ENCODE measurements at places on chromosomes 13 and 19.

DNA sequence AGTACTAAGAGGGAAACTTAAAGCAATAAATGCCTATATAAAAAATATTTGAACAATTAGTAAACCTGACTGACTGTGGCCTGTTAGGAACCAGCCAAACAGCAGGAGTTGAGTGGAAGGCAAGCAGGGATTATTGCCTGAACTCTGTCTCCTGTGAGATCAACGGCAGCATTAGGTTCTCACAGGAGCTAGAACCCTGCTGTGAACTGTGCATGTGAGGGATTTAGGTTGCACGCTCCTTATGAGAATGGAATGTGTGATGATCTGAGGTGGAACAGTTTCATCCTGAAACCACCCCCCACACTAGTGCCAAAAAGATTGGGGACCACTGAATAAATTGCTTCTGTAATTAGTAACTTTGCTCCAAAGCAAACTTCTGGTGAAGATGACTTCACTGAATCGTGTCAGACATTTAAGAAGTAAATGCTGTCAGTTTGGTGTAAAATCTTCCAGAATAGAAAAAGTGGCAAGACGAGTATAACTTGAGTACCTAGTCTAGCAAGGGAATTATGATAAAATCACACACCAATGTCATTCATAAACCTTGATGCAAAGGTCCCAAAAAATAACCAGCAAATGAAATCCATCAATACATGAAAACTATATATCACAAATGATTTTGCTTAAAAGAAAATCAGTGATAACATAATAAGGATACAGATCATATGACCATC, 53.8 kb downstream of the SLC6A16 start:
- DNase-seq: no peak

DNA sequence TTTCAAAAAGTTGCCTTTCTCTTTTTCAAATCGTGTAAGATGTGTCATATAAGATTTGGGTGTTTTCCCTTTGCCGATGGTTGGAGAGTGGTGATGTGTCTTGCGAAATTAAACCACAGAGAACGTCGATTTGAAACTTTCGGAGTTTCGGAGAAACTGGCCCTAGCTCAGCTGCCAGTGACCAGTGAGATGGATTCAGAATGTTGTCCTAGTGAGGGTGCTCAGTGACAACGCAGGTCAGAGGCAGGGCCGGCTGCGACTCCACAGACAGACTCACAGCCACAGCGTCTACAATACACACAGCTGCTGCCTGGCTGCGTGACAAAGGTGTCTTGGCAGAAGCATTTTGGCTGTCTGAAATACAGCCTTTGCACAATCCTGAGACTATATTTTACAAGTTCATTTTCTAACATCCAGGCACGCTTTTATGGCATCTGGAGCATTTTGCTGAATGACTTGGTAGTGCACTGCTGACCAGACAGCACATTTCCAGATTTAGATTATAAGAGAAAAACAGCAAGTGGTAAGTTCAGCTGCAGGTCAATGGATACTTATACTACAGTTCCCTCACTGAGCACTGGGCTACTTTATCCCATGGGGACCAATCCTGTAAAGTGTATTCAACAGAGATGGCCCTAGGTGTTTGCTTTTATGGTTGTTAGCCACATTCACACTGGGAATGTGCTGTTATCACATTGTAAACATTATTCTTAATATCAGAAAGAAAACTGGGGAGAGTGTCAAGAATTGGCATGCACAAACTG, 207.5 kb downstream of the KCNRG start:
- peak; percentile 58 for DNase-seq

GRCh38 chr19:55239004-55239403, 10.4 kb upstream of the TMEM86B start:
- no peak for DNase-seq

- no peak for DNase-seq
Measured at GRCh38 chr13:84466461-84466860, 584.2 kb upstream of the SLITRK1 start.

GRCh38 chr19:51919606-51920005, 7.7 kb upstream of the ZNF613 start:
- DNase-seq: no peak

- no peak for DNase-seq
Measured at GRCh38 chr19:28208745-28209144, 1004.2 kb downstream of the UQCRFS1 start.

GRCh38 chr13:98399756-98400155, 177.2 kb downstream of the STK24 start:
- no peak for DNase-seq

DNA sequence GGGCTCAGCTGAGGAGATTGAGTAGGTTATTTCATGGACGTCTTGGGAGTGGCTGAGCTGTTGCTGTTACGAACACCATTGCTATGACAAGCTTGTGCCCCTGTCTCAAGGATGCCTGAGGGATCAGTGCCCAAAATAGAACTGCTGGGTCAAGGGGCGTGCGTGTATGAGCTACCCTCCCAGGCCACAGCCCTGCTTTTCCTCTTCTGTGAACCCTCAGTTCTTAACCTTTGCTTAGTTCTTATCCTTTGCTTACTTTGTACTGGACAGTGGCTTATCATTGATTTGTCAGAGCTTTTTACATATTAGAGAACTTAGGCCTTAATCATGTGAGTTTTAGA, 9.0 kb downstream of the ARHGAP45 start:
- DNase-seq: no peak

DNA sequence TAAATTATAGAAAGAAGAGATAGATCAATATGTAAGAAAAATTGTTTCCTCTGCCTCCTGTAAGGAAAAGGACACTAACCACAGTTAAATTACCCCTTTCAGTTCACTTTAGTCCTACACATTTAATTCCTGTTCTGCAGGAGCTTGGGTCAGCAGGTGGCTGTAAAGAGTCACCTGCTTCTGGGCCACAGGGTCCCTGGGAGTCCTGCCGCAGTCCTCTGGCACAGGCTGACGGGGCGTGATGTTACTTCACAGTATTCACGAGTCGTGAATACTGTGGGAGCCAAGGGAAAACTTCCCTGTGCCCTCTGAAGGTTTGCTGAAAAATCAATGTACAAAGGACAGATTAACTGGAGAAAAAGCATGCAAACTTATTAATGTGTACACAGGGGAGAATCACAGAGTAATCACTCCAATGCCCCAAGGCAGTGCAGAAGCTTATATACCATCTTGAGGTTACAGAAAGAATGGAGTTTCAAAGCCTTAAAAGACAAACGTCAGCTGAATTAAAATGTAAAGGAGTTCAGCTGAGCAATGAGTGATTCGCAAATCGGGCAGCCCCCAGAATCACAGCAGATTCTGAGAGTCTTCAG, 125.8 kb upstream of the TMTC4 start:
- DNase-seq: no peak

DNA sequence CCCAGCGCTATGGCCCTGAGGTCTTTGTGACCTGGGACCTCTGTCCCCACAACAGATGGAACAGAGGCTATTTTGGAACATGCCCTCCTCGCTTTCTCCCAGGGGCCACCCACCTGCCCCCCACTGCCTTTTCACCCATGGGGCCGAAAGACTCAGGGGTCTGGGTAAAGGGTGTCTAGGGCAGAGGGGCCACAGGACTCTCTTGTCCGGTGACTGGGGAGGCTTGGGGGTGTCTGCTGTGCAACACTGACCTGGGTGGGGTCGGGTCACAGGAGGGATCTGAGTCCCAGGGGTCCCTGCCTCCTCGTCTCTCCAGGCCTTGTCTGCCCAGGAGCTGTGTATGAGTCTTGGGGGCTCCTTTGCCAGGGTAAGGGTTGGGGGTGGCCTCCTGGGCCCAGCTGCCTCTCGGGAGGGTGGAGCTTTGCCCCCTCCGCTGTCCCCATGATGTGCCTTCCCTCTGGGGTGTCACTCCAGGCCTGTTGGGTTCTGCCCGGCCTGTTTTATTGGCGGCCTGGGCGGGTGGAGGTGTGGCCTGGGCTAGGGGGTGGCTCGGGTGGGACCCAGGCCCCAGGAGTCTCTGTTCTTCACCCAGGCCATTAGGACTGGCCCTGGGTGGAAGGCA, 2.1 kb downstream of the ARID3A start:
- no peak for DNase-seq

DNA sequence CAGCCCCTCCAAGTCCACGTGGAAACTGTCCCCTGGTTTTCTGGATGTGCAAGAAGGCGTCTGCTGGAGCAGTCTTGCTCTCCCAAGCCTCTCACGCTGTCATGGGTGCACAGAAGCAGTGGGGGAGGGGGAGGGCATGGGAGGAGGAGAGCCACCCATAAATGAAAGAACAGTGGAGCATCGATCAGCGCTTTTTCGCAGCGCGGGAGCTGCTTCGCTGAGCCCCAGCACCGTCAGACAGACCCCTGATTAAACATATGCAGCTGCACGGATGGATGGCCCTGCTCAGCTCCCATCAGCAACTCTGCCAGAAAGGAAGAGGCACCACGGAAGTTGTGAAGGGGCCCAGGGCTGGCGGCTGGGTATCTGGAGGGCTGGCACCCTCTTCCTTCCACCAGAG, 264.9 kb downstream of the UQCRFS1 start:
- DNase-seq: no peak

- no peak for DNase-seq
Measured at GRCh38 chr19:18480006-18480691, 41.7 kb downstream of the ELL start.

DNA sequence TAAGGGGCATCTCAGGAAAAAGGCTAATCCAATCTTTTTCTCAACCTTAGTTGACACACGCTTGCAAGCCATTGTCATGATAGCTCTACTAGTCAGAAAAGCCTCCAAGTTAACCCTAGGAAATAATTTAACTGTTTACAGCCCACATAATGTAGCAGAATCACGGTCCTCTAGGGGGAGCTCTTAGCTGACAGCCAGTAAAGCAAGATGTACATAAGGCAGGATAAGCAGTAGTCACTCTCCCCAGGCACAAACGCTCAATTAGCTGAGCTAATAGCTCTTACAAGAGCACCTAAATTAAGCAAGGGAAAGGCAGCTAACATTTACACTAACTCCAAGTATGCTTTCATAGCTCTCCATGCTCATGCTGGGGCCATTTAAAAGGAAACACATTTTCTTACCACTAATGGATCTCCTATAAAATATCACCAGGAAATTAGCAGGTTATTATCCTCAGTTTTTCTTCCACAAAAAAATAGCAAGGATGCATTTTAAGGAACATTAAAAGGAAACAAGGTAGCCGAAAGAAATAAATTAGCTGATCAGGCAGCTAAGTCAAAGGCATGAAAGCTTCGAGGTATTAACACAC, 33.7 kb upstream of the ZSCAN5A start:
- DNase-seq: no peak

DNA sequence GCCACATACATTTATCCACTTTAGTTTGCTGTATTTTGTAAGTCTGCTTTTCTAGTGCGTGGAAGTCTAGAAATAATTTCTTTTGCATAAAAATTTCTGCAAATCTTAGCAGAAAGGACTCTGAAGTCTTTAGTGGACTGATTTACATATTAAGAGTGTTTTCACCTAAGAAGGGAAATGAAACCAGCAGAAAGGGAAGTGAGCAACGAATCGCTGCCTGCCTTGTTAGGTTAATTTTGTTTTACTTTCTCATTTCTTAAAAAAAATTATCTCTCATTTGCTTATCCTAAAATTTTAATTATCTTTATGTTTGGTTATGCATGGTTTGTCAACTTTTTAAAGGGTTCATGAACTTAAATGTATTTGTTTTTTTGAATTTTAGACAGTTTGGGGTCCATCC, 767 bp upstream of the GPR18 start:
- no peak for DNase-seq

DNA sequence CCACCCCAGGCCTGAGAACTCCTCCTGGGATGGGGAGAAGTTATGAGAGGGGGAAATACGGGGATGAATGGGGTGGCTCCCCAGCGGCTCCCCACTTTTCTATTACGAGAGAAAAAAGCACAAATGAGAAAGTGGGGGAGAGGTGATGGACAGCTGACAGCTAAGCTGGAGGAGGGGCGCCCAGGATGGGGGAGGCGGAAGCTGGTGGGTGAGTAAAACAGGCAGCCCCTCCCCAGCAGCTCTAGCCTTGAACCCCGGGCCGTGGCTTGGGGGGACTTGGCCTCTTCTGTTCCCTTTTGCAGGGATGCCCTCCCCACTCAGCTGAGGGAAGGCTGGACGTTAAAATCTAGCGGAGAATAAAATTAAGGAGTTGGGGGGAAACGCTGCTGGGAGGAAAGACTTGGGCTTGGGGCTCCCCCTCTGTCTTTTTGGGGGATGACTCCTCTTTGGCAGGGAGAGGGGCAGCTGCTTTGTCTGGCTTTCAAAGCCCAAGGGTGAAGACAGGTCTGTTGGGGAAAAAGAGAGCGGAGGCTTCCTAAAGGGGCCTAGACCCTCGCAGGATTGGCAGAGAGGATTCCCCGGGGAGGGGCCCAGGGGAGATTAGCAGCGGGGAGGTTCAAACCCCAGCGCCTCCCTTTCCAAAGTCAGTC, 1.4 kb upstream of the SAMD1 start:
- DNase-seq: no peak

DNA sequence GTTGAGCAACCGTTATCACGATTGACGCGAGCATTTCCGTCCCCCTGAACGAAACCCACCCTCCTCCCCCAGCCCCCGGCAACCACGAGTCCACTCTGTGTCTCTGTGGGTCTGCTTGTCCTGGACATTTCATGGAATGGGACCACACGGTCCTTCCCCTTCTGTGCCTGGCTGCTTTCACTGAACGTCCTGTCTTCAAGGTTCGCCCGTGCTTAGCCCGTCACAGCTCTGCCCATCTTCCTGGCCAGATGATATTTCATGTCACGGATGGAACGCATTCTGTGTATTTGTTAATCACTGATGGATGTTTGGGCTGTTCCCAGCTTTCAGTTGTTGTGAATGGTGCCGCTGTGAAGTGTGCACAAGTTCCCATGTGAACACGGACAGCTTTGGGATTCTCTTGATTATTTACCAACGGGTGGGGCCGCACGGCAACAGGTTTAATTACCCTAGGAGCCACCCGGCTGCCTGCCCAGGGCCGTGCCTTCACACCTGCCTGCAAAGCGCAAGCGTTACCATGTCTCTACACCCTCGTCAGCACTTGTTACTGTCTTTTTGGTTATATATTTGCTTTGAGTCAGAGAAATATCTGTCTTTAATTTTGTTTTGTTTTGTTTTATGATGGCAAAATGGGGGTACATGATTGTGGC, 42.5 kb downstream of the RASA3 start:
- DNase-seq: no peak

DNA sequence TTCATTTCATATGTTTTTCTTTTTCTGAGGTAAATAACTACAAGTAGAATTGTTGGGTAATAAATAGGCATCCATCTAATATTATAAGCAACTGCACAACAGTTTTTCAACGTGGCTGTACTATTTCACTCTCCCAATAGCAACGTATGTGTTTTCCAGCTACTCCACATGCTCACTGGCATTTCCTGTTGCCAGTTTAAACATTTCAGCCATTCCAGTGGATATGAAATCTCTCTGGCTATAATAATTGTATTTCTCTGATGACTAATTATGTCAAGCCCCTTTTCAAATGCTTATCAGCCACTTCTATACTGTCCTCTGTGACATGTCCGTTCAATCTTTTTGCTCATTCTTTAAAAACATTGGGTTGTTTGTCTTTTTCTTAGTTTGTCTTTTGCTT, 26.8 kb upstream of the ALOX5AP start:
- DNase-seq: no peak

Measured in NCI-H2227 treated with DMSO at 0.1 percent for 48 hours (cell line).